DMS153 (cell line): ENCODE measurements at places on chromosomes 1 and 21.

DNA sequence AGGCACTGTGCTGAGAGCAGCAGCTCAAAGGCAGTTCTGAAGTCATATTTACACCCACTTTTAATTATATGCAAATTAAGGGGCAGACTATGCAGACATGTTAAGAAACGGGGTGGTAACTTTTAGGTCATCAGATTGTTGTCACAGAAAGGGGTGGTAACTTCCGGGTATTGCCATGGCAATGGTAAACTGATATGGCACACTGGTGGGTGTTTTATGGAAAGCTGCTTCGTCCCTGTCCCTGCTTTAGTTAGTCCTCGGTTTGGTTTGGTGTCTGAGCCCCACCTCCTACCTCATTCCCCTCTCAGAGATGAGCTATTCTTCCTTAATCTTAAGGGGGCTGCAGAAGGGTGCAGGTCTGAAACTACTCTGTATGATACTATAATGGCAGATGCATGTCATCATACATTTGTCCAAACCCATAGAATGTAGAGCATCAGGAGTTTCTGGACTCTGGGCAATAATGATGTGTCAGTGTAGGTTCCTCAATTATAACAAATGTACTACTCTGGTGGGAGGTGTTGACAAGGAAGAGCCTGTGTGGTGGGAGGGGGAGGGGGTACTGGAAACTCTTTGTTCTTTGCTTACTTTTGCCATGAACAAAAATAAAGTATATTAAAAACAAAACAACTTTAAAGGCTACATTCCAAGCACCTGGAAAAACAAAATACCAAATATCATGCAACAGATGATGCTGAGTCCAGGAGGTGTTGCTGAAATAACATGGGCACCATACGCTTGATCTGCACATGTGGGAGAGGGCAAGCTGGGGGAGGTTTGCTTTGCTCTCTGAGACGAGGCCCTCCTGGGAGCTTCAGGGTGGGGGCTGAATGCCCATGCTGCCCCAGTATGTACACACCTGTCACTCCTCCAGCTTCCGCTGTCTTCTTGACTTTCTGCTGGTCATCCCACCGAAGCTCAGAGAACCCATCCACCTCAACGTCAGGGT, 6.3 kb downstream of the PARP1 start:
- DNase-seq, result no peak

DNA sequence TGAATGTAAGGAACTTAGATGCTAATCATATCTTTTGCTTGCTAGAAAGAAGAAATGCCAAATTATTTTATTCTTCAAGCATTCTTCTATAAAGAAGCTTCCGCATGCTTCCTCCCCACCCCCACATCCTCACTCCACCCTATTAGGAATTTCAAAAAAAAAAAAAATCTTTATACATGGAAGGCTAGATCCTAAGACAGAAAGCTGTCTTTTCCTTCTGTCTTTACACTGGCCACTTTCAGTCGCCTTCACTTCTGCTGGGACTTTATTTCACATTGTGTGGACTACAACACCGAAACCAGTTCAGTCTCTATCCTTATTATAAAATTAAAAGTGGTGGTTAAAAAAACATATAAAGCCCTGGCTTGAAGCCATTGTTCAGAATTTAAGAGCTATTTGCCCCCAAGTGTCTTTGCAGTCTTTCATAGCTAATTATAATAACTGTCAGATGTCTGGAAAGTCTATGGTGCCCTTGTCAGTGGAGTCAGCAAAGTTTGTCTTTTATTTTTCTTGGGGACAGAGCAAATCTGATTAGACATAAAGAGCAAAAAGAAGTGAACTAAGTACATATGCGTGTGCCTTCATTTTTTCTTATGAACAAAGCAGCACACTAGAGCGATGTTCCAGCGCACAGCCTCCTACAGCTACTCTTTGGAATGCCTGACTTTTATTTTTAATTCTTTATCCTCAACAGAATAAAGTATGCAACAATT, 297.7 kb downstream of the PTPRC start:
- DNase-seq, result no peak

DNA sequence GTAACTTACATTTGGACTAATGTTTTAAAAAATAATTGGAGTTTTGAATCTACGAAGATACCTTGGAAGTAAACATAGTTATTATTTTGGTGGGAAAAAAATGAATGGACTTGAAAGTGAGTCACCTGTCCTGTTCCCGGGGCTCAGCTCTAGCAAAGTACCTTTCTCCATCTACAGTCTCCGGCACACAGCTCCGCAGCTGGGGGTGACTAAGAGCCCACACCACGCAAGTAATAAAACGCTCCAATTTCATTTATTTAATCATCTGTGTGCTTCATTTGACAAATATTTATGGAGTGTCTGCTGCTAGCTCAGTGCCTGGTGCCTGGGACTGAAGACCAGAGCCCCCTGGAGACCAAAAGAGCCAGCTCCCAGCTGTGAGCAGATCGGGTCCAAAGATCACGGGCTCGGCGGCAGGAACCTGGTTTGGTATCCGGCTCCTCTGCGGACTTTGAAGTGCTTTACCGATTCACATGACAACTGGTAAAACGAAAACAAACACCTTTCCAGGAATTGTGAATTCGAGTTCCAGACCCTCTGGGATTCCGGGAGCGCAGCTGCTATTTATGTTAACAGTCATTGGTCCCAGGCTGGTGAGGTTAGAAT, 1.7 kb upstream of the RIPK4 start:
- DNase-seq, result no peak

GRCh38 chr1:33045814-33046213, 9.1 kb upstream of the AK2 start:
- no peak for DNase-seq

DNA sequence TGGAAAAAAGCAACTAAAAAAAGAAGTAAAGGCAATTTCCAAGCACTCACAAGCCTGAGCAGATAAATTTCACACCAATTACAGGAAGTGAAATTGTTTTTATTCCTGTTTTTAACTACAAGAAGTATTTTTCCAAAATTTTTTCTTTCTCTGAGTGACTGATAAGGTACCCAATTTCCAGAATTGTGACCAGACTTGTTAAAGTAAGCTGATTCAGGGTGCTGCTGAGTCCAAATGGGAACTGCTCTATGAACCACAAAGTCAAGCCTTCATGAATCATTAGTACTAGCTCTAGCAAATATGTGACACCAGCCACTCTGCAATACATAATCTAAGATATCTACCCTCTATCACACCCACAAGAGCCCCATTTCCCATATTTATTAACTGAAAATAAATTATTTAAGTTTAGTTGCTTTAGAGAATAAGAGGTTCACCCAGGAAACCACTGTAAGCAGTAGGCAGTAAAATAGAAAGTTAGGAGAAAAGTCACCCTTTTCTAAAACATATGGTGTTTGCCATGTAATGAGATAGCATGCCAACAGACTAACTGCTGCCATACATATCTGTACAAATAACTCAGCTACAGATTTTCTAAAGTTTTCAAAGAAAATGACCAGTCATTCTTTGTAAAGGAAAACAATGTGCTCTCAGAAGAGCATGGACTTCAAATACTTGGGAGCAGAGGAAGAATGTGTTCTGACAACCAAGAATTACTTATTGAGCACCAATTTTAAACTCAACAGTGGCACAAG, 43.1 kb upstream of the TNFSF18 start:
- DNase-seq, result no peak
